A549 treated with dexamethasone at 1 μM for 4 hours (cell line): ENCODE measurements at places on chromosomes 1 and 21. TPM values are rescaled to one million over a fixed set of nuclear protein-coding genes. Genes with fewer than 3 reads are reported as not detected.

The CLEC20A gene
- not detected in 5 replicates for total RNA-seq

The TMIGD3 gene
- not detected in 5 replicates for total RNA-seq

The CD53 gene
- not detected in 5 replicates for total RNA-seq

The TACSTD2 gene
- not detected in 5 replicates for total RNA-seq

The HCRTR1 gene
- not detected in 5 replicates for total RNA-seq
